ENCODE measurements at places on chromosomes 1 and 21.

- DNase-seq = no peak
These were observed 53.0 kb downstream of the RGS2 start for GRCh38 chr1:192861860-192862259.

- no peak for DNase-seq
These were observed 6.0 kb downstream of the TRNP1 start for GRCh38 chr1:26999440-26999987.

GRCh38 chr21:46498335-46499050, 39.8 kb downstream of the DIP2A start:
- no peak for DNase-seq

DNA sequence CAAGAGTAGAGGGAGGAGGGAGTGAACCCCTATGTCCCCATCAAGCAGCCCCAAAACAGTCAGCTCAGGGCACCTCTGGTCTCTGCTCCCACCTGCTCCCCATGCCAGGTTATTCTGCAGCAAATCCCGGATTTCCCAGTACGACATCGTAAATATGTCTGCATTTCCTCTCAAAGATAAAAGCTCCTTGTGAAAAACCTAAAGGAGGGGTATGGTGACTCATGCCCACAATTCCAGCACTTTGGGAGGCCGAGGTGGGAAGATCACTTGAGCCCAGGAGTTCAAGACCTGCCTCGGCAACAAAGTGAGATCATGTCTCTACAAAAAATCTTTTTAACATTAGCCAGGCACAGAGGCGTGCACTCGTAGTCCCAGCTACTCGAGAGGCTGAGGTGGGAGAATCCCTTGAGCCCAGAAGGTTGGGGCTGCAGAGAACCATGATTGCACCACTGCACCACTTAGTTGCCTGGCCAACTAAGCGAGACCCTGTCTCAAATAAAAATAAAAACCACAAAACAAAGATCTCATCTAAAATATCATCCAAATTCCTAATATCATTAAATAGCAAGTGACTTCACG, 7.1 kb downstream of the ACOT7 start:
- DNase-seq = no peak

DNA sequence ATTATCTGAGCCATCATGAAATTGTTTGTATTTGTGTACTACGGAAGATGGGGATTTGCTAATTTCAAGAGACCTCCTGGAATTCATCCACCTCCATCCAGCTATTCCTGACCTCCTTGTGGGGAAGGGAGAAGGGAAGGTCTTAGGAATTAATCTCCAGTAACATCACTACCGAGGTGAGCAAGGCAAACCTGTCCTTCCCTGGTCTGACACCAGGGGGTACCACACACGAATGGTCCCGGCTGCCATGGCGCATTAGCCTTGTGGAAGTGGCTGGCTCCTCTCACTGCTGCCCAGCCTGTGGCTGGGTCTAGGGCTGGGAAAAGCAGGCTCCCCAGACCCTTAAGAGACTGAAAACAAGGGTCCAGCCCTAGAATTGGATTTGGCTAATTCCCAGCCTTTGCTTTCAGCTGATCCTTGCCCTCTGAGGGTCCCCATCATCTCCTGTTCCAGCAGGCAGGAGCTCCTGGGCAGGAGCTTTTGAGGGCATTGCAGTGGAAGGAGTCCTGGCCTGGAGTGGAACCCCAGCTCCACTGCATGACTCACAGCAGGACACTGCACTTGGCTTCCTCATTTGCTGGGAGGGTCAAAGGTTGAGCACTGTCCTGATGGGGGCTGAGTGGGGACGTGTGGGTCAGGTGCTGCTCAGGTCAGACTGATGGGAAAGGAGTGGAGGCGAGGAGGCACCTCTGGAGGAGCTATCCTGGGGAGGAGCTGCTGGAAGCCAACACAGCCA, 34.8 kb downstream of the RIMS3 start:
- no peak for DNase-seq

DNA sequence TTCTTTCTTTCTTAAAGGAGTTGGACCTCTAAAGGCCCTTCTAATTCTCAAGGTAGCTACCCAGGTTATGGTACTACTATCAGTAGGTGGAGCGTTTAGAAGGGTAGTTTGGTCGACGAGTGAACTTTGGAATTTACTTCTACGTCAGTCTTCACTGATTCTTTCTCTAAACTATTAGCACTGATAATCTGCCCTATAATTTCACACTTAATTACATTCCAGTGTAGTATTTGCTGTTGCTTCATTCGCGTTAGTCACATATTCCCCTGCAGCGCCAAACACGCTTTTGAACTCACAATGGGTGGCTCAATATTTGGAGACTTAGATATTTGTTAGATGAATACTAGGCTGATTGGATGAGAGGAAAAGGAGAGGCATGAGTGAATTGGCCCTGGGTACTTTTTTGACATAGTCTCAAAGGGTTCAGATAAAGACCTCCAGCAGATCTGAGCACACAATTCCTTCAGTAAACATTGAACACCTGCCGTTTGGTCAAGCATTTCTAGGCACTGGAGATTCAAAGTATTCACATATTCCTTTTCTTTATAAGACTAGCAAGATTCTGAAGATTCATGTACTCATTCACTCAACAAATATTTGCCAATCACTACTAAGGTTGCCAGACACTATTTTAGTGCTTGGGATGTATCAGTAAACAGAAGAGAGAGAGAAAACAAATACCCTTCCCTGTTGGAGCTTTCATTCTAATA, 929 bp upstream of the FOXJ3 start:
- DNase-seq = no peak

DNA sequence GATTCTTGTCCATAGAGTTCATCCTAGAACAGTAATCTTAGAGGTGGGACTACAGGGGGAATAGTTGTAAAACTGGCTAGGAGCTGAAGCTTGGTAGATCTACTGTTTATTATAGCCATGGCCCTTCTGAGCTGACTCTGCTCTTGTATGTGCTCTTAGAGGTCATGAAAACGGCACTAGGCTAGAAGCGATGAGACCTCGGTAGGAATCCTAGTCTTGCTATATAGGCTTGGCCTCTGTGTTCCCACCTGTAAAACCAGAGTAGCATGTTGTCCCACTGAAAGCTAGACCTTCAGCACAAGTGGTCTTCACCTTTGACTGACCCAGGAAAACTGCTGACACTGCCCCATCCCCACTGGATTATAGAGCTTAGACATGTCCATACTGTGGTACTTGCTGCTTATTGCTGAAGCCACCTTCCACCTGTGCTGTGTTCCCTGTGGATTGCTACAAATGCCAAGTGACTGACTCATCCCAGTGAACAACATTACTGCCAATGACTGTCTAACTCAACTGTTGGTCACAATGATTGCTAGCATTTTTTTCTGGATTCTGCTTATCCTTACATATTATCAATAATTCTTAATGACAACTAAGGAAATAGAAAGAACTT, 23.0 kb upstream of the PIGC start:
- no peak for DNase-seq

DNA sequence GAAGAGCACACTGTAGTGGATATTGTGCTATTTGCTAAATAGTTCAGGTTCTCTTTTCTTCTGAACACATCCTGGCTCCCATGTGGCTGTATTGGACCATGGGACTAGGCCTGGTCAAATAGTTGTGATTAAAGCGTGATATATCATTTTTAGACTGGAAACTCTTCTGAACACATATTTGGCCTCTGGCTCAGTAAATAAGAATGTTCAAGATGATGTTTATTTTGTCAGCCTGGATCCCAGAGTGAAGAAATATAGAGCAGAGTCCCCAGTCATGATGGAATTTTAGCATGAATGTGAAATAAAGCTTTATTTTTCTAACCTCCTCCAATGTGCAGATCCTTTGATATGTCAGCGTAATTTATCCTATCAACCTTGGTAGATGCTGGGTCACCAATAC, 542.6 kb downstream of the ADGRL2 start:
- DNase-seq = no peak

DNA sequence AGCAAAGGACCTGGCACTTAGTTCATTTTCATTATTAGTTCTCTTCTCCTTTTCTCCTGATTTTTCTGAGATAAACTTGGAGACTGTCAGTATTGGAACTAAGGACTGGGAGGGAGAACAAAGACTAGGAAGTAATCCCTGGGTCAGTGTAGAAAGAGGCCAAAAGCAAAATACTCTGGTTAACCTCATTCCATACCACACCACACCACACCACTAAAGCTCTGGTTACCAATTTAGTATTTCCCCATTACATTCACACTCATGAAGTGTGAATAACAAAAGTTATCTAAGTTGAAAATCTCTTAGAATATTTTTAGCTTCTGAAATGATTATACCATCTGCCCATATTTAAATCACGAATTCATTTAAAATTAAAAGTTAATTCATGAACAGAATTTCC, 68.9 kb upstream of the DMRTA2 start:
- no peak for DNase-seq

- DNase-seq = no peak
These were observed 1.2 kb downstream of the SH2D5 start for GRCh38 chr1:20731057-20731991.

GRCh38 chr1:110021285-110021684, 13.1 kb upstream of the STRIP1 start:
- no peak for DNase-seq

GRCh38 chr21:34126269-34126668, 52.9 kb downstream of the MRPS6 start:
- no peak for DNase-seq

DNA sequence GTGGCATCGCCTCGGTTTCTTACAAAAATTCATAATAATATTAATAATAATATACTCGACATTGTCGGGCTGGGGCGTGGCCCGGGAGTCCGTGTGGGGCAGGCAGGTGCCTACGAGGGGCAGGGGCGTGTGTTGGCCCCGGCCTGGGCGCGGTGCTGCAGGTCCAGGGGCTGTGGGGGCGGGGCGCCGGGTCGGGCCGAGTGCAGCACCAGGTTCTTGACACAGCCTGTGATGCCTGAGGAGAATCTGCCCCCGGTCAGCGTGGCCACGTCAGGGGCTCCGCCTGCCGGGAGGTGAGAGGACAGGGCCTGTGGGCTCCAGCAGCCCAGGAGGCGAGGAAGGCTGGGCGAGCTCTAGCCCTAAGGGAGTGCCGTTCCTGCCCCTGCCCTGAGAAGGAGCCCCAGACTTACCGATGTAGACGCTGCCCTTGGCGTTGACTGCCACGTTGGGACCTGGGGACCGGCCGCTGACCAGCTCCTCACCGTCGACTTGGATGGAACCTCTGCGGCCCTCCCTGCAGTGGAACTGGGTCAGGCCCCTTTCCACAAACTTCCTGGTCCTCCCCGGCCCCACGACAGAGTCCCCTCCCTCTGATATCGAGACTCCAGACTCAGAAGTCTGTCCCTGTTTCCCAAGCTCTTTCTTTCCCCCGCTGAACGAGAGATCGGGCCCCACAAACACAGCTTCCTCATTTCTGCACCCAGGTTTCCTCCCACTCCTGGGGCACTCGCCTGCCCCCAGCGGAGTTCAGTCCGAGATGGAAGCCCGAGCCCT, 11.3 kb downstream of the LDLRAD2 start:
- no peak for DNase-seq

DNA sequence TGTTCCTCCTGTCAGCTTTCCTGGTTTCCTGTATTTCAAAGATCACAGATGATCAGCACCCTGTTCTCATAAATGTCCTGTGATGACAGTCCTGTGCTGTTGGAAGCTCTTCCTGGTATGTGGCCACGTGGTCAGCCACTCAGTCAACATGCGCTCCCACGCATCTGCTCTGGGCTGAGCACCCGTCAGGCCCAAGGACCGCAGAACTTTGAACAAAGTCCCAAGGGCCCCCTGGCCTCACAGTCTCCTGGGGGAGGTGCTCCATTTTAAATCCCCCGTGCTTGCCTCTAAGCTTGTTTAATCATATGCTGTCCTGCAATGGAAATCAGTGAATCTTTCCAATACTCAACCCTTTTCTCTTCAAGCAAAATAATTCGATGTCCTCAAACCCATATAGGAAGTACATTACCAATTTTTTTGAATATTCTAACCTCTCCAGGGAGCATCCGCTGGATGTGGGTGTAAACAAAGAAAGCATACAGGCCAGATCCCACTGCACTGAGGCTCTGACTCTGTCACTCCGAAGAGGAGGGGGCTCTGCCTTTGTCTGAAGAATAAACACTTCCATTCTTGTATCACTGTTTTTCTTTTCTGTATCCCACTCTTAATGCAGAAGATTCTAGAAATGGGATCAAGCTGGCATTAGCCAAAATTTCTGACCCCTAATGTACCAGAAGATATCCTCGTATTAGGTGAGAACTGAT, 250.3 kb downstream of the SDCCAG8 start:
- DNase-seq = no peak

DNA sequence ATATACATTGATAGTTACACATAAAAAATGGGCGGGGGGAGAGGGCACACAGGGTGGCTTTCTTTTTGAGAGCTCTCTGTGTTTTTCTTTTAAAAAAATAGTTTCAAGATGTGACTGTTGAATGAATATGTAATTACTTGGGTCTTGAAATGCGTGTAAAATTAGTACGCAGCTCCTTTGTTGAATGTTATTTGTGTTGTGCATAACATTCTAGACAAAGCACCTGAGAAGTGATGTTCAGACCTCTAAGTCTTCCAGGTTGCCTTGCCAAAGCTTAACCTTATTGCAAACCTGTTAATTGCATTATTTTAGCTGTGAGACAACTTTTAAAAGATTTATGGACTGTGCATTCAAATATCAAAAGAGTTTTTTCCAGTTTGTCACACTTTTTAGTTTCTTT, 5.4 kb downstream of the PBX1 start:
- DNase-seq = no peak

GRCh38 chr1:77958850-77959249, 20.0 kb downstream of the FUBP1 start:
- DNase-seq = no peak

DNA sequence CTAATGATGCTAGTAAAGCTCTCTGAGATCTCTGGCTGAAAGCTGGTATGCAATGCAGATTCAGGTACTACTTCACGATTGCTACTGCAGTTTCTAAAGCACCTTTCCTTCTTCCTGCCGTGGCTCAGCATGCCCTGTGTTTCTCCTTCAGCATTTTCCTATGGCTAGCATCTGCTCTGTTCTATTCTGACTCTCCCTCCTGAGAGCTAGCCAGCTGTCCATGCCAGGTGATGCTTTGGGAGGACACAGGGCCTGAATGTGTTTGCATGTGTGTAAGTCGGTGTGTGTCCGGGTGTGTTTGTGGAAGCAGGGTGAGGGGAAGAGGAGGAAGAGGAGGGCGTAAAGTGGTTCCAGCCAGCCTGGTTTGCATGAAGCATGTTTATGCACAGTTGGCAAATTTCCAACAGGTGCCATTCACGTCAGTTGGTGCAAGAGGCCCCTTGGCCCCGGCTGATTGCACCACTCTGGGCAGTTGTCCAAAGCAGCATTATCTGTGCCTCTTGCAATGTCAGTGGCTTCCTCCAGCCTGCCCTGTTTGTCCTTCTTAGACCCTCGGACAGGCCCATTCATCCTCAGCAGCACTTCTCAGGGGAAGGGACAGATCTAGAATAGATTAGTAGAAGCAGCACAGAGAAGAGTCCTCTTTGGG, 433.3 kb downstream of the DISC1 start:
- DNase-seq = no peak
